ENCODE measurements at places on chromosomes 5 and 9.

GRCh38 chr5:110900829-110901228, 162.0 kb downstream of the SLC25A46 start:
- DNase-seq = peak; percentile 88

- DNase-seq = no peak
Measured at GRCh38 chr9:34719021-34719768, 9.3 kb upstream of the CCL21 start.

DNA sequence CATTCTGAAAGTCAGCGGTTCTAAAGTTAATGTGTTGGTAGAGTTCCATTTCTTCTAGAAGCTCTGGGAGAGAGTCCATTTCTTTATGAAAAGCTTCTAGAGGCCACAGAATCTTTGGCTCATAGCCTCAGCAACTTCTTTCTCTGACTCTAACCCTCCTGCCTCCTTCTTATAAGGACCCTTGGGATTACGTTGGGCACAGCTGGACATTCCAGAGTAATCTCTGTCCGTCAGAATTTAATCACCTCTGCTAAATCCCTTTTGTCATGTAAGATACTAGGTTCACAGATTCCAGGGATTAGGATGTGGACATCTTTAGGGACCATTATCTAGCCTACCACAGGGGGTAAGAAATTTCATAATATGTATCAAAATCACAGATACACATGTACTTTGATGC, 22.6 kb upstream of the ANKDD1B start:
- DNase-seq = no peak

GRCh38 chr9:98707166-98708102, 1.3 kb downstream of the GABBR2 start:
- peak; percentile 38 for DNase-seq

DNA sequence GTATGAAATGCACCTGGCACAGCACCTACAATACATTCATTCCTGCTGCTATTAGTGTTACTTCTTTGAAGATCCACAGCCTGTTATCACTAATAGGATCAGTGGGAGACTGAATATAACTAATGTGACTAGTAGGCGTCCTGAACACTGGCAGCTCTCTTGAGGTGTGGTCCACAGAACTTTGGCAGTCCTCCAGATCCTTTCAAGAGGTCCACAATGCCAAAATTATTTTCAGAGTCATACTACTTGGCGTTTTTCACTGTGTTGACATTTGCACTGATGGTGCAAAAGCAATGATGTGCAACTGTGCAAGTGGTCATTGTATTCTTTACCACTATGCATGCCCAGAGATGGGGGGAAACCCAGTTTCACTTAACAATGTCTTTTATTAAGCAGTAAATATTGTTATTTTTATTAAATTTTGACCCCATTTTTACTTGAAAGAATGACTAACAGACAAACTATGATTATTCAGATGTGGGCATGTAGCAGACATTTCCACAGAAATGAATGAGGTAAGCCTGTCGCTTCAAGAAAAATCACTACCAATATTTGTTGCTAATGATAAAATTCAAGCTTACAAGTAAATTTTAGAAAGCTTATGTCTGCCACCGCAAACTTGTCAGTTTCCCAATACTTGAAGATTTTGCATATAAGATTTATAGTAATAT, 48.9 kb downstream of the ADRB2 start:
- no peak for DNase-seq

GRCh38 chr9:27432308-27432707, 91.8 kb upstream of the IFNK start:
- no peak for DNase-seq

- DNase-seq = no peak
Measured at GRCh38 chr5:1134478-1134877, 22.6 kb upstream of the SLC12A7 start.

- no peak for DNase-seq
Measured at GRCh38 chr9:12464400-12464799, 228.8 kb upstream of the TYRP1 start.

DNA sequence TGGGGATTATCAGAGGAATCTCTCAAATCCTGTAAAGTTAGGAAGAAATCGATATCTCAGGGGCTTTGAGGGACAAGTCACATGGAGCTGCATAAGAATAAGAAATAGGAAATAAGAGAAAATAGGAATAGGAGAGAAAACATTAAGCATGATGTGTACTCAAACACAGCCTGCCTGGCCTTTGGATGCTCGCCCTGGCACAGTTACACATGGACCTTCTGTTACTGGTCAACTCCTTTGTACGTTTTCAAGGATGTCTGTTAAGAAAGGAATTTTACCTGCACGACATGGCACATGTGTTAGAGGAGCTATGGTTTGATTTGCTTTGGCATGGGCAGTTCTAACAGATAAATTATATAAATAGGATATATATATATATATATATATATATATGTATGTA, 321.2 kb downstream of the CDH12 start:
- no peak for DNase-seq

DNA sequence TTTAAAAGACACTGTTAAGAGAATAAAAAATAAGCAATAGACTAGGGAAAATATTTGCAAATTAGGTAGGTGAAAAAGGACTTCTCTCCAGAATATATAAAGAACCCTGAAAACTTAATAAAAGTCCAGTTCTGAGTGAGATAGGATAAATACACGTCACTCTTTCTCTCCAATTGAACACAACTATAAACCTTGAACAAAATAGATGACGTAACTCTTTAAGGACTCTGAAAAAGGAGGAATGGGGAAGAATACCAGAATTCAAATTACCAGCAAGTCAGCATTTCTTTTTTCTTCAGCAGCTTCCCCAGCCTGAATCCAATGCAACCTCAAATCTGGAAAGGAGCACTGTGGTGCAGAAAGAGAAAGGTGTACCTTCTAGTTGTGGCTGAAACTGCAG, 6.8 kb upstream of the WDR41 start:
- DNase-seq = no peak

DNA sequence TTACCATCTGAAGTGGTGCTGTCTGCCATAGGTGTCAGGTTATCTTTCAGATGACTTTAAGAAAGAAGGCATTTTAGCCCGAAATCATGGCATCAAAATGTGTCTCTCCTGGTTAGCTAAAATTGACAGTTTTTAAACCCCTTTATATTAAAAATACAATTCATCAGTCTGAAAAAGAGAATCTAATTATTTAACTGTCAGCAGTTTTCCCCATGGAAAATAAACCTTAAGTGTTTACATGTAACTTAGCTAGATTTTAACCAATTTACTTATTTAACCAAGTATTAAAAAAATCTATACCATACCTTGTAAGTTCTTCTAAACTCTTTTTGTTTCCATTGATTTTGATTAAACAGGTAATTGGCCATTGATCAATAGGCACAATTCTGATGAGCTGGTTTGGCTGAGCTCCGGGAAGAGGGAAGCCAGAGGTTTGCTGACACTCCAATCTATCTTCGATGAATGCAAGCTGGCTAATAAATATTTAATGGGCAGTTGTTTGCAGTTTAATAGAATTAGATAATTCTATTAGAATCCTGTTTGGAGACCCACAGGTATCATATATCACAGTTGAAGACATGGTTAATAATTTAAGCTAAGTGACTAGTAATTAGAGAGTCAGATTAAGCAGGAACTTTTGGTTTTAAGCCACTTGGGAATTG, 114.0 kb downstream of the MAT2B start:
- DNase-seq = no peak

GRCh38 chr5:89418407-89419085, 535.6 kb upstream of the MEF2C start:
- no peak for DNase-seq

GRCh38 chr9:26219961-26220360, 541.7 kb upstream of the TUSC1 start:
- no peak for DNase-seq

DNA sequence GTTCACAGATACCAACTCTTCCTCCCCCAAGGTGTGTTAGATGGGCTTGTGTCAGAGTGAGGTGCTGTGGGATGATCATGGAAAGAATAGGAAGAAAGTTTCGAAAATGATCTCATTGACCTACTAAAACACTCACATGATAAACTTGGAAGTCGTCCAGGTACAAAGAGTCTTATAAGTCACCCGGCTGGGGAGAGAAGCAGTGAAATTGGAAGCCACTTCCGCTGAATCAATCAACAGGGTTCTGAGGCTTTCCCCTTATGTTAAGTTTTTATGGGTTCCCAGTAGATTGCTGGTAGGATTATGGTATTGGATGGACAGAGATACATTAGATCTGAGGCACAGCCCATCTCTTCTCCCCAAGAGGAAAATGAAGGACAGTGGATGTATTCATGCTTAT, 218.8 kb upstream of the MSX2 start:
- DNase-seq = no peak

GRCh38 chr9:23539311-23539710, 286.7 kb downstream of the ELAVL2 start:
- DNase-seq = no peak

GRCh38 chr5:146540414-146540813, 24.4 kb upstream of the GPR151 start:
- no peak for DNase-seq

DNA sequence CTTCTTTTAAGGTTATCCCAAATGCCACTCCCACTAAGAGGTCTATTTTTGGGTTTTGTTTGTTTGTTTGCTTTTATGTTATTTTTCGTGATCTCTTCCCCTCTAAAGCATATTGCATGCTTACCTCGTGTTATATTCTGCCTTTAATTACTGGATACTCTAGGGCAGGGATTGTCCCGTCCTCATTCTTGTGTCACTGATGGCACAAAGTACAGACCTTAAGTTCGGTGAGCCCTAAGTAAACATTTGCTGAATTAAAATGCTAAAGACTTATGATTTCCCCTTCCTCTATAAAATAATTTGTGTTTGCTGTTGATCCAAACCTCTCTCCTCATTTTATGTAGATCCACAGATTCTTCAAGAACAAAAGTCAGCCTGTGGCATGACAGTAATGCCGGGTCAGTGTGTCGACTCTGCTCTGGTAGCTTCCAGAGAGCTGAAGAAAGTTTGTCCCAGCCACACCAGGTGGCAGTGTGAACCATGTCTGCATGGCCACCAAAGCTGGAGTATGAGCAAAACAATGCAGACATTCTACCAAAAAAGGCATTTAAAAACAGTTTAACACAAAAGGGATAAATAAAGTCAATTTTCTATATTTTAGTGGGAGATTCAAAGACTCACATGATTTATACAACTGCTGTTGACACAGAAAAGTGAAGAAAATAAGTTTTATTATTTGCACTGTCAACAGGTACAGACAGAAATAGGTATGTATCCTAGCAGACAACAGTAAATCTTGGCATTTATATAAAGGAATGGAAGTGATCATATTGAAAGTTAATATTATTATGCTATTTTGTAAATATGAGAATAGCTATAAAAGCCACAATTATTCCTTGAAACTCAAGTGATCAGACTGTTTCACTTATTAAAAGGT, 17.9 kb upstream of the POC5 start:
- peak; percentile 47 for DNase-seq

- no peak for DNase-seq
Measured at GRCh38 chr9:95938724-95939123, 63.2 kb downstream of the ERCC6L2 start.
